ENCODE measurements at places on chromosomes 7 and 10.

GRCh38 chr10:43186150-43186549 is 47.9 kb downstream of the CSGALNACT2 start:
- peak; percentile 37 for DNase-seq

DNA sequence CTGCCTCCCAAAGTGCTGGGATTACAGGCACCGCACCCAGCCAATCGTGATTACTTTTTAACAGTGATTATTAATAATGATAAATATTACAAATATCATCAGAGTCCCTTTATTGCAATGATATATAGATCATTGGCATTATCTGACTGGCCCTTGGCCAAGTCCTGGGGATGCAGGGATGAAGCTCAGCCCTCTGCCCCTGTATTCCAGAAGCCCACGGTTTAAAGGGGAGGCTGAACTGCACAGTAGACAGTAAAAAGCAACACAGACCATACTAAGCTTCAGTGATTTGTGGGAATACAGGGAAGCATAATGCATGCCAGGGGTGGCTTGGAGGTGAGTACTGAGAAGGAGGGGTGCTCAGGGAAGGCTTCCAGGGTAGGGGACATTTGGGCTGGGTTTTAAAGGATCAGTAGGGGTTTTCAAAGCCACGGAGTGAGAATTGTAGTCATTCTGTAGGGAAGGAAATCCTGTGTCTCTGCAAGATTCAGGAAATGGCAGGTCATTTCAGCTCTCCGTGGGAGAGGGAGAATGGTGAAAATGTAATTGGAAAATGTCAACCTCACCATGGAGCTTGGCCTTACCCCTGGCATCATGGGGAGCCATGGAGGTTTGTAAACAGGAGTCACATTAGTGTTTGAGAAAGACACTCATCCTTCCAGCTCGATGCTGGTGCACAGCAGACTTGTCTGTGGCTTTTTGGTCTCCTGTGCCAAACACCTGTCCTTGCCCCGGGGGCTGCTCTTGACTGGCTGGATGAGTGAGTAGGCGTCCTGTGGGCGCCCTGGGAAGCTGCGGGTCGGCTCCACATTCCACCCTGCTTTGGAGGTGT is 8.8 kb downstream of the ADAMTS14 start:
- no peak for DNase-seq

DNA sequence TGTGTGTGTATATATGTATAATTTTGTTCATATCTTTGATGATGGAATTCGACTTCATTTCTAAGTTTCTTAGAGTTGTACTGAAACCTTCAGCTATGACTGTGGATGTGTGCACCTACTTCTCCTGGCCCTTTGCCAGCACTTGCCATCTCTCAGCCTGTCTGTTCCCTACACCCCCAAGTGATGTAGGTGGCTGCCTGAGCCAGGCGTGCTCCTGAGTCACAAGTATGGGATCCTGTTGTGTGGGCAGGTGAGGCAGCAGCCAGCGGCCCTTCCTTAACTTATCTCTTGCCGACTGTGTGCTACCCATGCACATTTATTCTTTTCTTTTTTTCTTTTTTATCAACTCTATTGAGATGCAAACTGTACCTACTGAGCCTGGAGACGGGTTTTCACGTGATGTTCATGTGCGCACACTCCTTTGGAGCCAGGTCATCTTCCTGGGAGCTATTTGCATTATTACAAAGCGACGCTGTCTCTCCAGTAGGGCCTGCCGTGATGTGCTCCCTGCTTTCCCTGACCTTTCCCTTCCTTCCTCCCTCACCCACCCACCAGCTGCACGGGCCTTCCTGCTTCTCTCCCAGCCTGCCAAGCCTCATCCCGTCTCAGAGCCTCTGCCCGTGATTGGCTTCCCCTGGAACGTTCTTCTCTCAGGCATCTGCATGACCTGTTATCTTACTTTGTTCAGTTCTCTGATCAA is 31.3 kb upstream of the GALNT11 start:
- no peak for DNase-seq

DNA sequence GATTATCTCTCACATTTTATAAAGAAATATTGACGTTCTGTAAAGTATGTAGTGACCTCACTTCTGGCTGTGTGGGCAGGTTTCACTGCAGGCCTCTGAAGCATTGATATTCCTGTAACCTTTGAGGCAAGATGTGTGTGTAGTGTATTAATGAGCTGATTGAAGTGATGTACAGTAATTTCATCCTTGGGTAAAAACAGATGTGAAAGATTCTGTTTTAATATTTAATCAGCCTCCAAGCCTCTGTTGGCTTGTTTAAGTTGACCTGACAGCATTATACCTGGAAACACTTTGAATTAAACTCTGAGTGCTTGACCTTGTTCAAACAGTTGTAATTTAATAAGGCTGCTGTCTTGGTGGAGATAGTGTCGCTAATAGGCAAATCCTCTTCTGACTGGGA is 74.9 kb downstream of the KAT6B start:
- DNase-seq, result no peak

- no peak for DNase-seq
Measured at GRCh38 chr10:75465450-75465827, 34.0 kb downstream of the LRMDA start.

DNA sequence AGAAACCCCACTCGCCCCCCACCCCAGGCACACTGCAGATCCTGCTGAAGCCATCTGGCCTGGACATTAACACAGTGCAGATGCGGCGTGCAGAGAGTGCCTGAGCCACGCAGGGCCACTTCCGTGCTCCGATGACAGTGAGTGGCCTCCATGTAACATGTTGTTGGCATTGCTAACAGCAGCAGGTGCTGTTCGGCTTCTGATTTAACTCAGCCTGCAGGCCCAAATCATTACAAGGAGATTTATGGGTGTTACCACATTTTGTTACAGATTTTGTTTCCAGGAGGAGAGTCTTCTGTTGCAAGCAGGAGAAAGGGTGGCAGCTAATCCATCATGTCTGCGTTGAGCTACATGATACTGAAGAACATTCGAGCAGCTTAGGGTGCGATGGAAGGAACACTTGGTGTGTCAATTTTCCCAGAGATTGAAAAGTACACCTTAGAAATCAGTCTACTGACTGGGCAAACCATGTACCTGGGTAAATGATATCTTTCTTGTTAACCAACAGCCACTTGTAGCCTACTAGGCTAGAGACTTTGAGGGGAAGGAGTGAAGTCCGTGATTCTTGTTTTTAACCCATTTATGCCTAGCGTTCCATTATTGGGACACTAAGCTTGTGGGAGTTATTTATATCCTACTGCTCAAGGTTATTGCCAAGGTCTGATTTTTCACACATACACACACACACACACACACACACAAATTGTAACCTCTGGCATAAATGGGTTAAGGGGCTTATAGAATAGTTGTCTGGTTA is 90.0 kb downstream of the JCAD start:
- DNase-seq, result no peak

DNA sequence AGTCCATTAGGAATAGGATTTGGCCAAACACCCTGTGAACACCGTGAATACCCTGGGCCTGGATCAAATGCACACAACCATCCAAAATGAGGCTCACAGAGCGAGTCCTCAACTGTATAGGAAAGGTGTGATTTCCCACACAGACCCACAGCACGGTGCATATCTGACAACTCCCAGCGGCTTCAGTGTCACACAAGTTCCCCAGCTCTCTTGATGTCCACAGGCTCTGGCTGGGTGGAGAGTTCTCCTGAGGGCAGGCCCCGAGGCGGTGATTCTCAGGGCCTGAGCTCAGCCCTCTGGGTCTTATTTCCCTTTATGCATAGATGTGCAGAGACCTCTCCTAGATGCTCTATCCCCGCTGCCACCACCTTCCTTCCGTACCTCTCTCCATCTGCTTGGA is 64.1 kb downstream of the SH3PXD2A start:
- DNase-seq, result no peak

- peak; percentile 30 for DNase-seq
Measured at GRCh38 chr7:19368491-19368925, 223.3 kb upstream of the FERD3L start.

DNA sequence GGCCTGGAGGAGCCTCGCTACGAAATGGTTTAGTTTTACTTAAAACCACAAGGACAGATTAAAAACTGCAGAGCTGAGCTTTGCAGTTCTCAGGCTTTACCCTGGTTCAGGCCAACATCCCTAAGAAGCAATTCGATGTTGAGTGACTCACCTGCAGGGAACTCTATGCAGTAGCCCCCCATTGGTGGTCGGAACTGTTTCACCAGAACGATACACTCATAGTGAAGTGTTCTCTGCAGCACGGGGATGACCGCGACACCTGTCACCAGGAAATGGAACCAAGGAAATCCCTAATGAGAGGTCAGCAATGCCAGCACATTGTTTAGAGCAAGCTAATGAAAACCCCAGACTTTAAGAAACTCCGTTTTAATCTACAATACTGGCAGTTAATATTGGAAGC is 18.0 kb downstream of the NUDT5 start:
- peak; percentile 50 for DNase-seq

DNA sequence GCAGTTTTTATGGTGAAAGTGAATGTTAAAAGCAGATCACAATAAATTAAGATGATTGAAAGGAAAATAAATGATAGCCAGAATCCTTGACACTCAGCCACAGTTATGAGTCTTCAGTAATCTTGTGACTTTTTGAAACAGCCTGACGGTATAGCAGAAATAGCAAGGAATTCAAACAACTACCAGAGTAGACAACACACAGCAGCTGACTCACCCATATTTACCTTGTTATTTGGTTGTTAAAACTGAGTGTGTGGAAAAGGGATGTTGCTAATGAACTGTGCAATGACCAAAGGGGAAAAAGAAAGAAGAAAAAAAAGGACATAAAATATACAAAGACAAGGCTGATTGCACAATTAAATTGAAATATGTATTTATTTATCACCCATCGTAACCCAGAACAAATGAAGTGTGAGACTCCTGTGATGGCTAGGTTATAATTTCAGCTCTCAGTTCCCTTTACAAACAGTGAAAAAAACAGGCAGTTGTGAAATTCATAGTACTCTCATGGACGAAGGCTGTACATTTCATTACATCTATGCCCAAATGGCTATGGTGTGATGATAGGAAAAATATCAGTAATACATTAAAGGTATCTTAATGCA is 1023.0 kb upstream of the SORCS1 start:
- peak; percentile 6 for DNase-seq

DNA sequence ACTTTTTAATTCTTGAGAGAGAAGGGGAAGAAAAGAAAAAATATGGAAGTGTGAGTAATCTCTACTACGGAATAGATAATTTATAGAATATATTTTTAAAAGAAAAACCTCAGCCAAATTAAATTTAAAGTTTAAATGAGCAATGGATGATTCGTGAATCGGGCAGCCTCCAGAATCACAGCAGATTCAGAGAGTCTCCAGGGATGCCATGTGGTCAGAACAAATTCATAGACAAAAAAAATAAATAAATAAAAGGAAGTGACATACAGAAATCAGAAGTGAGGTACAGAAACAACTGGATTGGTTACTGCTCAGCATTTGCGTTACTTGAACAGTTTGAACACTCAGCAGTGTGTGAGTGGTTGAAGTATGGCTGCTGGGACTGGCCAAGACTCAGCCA is 53.0 kb downstream of the PHYHIPL start:
- DNase-seq, result peak; percentile 61

DNA sequence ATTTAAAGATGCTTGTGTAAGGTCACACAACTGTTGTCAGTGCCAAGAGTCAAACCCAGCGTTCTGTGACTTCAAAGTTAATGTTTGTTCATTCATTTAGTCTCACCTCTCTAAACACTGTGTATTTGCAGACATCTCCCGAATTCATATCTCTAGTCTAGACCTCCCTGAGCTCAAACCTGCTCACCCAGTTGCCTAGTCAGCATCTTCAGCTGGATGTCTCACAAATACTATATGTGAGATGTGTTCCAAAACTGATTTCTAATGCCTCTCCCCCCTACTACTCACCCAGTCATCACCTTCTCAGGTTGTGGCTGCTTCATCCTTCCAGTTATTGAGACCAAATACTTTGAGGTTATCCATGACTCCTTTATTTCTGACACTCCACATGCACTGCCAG is 91.4 kb downstream of the ST7 start:
- no peak for DNase-seq

- no peak for DNase-seq
Measured at GRCh38 chr7:146138926-146139325, 22.3 kb downstream of the CNTNAP2 start.
